ENCODE measurements at places on chromosomes 6 and 20. TPM values are rescaled to one million over a fixed set of nuclear protein-coding genes. Genes with fewer than 3 reads are reported as not detected.

GRCh38 chr20:63808964-63809674 lies 21.9 kb downstream of the ZBTB46 start:
- DNase-seq = no peak

- DNase-seq = no peak
Measured at GRCh38 chr20:48066851-48067250, 281.6 kb upstream of the SULF2 start.

DNA sequence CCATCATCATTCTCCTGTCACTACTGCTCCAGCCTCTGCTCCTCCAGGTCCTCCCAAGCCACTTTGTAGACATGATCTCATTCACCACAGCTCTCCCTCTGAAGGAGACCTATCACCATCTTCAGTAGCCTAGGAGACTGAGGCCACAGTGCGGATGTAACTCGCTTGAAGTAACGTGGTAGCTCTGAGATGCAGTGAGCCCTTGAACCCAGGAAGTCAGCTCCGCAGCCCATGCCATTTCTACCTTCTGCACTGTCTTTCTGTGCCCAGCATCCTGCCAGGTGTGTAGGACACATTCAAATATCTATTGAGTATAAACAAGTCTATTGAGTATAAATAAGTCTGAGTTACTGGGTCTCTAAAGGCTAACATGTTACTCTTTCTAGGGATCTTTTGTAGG lies 164.4 kb downstream of the CDH26 start:
- DNase-seq = no peak

GRCh38 chr6:137277971-137278637 lies 58.9 kb upstream of the IFNGR1 start:
- DNase-seq = no peak

DNA sequence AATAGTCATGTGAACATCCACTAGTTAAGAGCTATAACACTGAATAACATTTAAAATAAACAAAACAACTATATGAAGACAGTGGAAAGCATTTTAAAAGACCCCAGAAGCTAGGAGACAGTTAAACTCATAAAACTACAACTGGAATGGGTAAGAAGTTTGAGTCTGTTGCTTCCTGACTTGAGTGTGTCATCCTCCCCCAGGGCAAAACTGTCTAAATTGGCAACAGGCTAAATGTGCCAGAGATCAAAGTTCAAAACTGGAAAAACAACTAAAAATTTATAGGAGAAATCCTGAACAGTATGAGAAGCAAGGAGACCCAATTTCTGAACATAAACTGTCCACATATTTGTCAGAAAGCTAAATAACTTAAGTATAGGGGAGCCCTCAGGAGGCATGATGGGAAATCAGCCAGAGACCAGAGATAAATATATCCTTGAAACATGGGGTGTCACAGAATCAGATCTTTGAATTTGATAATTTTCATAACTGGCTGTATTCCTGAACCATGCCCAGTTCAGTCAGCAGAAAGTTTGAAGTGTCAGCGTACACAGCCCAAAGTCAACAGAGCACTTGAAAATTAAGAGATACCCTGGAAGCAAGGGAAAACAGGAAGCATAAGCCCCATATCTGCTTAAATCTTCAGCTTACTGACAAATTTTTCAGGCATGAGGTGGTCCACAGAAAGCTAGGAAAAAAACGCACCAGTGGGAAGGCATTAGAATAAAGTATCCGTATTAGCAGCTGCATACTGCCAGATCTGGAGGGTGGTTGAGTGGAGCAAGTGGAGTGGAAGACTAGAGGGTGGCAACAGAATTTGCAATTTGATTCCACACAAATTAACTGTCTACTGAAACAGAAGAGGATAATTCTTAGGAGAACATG lies 516.1 kb upstream of the MAN1A1 start:
- no peak for DNase-seq

DNA sequence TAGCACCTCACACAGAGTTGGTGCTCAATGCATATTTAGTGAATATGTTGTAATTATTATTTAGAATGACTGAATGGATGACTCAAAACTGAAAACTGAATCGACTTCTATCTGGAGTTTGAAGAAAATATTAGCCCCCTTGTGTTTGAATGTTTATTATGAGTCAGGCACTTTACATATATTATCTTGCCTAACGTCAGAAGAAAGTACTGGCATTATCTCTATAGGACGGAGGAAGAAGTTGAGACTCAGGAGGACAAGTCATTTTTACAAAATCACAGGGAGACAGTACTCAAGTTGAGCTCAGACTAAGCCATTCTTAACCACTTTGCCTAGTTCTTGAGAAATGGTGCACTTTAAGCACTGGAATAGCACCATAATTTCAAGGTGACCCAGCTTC lies 684.0 kb downstream of the UTRN start:
- DNase-seq = no peak

The SLC22A1 gene
- 0.53 TPM for polyA plus RNA-seq

- no peak for DNase-seq
Measured at GRCh38 chr6:1485678-1486077, 96.3 kb downstream of the FOXF2 start.

GRCh38 chr6:137936798-137937197 lies 69.7 kb downstream of the TNFAIP3 start:
- no peak for DNase-seq

The TRIM31 gene
- not detected for polyA plus RNA-seq

The MEP1A gene
- polyA plus RNA-seq = not detected

DNA sequence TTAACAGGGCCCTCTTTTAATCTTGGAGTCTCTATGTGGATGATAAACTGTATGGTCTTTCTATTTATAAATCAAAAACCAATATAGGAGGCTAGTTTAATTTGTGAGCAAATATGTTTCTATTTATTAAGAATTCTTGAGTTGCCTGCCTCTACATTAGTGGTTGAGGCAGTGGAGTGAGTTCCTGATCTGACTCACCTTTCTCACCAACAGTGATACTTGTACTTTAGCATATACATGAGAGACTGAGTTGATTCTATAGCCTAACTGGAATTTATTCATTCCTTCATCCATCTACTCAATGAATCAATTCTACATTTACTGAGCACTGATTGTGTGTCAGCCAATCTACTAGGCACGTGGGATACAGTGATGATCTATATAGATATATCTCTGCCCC lies 126.9 kb downstream of the TRMT11 start:
- no peak for DNase-seq

DNA sequence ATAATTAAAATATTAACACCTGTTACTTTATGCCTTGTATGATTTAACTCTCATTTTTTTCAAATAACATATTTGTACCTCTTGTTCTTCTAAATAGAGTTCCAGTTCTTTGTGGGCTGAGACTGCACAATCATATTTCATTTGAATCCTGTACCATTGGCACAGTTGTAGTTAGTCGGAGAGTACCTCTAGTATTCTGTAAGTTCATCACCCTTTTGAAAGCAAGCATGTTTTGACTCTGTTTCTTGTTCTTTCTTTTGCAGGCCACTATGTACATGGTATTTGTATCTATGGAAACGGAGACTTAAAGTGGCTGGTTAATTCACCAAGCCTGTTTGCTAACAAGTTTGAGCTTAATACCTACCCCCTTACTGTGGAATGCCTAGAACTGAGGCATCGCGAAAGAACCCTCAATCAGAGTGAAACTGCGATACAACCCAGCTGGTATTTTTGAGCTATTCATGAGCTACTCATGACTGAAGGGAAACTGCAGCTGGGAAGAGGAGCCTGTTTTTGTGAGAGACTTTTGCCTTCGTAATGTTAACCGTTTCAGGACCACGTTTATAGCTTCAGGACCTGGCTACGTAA lies 68.2 kb downstream of the C6orf52 start:
- DNase-seq = no peak

- DNase-seq = no peak
Measured at GRCh38 chr20:504632-505075, 38.9 kb downstream of the CSNK2A1 start.

DNA sequence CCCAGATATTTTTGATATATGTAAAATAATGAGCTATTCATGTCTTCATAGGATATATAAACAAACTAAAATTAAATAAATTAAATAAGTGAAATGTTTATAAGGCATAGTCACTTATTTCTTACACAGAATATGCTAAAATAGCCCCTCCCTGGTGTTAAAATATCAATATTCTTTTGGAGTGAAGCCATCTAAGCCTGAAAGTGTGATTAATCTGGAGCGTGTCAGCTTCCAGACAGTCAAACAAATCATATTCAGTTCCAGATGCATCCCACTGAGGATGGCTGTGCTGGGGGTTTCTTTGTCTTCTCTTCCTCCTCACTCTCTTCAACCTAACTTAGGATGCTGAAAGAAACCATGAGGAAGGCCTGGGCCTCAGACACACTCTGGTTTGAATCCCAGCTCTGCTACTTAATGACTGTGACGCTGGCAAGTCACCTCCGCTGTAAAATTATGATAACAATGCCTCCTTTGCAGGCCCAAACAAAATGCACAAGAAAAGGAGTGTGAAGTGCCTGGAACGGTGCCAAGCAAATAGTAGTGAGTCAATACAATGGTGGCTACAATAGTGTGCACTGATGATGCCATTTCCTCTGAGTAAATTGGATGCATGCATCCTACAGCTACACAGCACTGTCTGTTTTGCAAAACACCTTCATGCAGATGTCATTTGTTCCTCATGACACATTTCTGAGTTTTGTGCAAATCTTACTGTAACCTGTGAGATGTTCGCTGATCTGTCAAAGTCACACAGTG lies 161.4 kb downstream of the FOXC1 start:
- DNase-seq = no peak

The SLC22A2 gene
- polyA plus RNA-seq = 10.3 TPM

The WFDC12 gene
- polyA plus RNA-seq = not detected

DNA sequence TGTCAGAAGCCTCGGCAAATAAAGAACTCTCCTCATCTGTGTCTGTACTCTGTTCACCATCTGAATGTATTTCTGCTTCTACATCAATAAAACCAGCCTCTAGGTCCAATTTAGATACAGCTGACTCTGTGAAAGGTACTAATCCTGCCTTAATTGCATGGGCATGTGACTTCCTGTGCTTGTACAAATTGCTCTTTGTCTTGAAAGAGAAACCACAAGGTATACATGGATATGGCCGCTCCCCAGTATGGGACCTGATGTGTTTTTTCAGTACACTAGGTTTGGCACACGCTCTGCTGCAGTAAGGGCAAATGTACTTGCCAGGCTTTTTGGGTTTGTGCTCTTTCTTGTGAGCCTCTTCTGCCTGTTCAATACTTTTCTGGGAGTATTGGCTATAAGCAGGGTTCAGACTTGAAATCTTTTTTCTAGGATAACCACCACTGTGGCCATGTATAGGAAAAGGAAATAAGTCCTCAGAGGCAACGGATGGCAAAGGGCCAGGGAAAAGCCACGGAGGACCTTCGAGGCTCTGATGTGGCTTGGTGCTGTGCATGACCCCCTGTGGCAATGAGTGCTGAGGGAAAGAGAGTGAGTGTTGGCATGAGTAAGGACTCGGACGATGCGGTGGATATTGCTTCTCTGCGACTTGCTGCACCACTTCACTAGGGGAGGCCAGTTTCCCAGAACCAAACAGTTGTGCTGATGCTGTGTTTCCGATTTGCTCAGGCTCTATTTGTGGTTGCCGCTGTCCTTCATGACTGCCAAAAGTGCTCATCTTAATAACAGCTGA lies 170.9 kb downstream of the HIVEP2 start:
- no peak for DNase-seq

- peak; percentile 29 for DNase-seq
Measured at GRCh38 chr6:125310994-125311649, 9.4 kb upstream of the HDDC2 start.

DNA sequence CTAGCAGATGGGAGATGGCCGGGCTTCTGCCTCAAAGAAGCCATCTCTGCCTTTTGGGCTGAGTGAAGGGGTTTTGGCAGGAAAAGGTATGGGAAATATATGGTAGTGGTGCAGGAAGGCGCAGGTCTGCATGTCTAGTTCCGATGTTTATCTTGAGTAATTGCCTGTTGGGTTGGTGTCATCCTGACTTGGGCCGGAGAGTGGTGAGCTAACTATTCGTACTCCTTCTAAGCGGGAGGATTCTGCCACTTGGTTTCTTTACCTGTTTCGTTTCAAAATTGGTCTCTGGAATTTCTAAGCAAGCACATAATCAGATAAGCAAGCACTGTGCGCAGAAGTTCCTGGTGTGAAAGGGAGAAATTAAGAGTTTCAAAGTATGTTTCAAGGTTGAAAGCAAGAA lies 229.6 kb downstream of the SAMD5 start:
- DNase-seq = no peak

- DNase-seq = no peak
Measured at GRCh38 chr6:152625213-152625612, 11.9 kb downstream of the SYNE1 start.

GRCh38 chr20:36548006-36548315 lies 6.6 kb downstream of the MYL9 start:
- DNase-seq = no peak

GRCh38 chr20:38855356-38855755 lies 49.9 kb downstream of the PPP1R16B start:
- no peak for DNase-seq

DNA sequence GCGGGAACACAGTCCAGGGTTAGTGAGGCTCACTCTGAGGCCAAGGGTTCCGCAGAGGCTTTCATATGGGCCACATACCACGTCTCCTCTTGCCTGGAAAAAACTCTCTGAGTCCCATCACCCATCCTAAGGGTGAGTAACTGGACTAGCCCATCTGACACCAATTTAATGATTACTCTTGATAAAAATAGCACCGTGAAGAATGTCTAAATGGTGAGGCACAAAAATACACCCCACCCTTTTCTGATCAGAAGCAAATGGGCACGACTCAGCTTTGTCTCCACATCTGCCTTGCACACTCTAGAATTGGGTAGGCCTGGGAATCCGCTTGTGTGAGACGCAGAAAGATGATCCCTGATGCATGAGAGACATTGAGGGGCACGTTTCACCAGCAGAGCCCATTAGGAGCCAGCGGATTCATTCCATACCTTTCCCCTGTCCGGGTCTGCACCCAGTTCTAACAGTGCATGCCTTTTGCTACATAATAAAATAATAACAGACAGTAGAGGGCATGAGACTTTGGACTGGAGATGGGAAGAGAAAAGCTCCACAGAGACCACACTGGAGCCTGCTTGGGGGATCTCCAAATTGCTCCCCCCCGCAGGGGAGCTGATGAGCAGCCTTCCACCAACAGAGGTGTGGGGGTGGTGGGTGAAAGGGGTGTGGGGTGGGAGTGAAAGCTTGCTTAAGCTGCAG lies 110.0 kb upstream of the KCNK16 start:
- DNase-seq = no peak

GRCh38 chr6:63538550-63538949 lies 33.7 kb upstream of the LOC128125822 start:
- no peak for DNase-seq

The LPA gene
- polyA plus RNA-seq = 0.38 TPM

The HM13 gene
- polyA plus RNA-seq = 161 TPM

The BAK1 gene
- polyA plus RNA-seq = 22.4 TPM

- DNase-seq = no peak
Measured at GRCh38 chr20:23641936-23642751, 4.4 kb upstream of the CST3 start.

Measured in left renal cortex interstitium (tissue), 4 donors.